NCI-H524 (cell line): ENCODE measurements at places on chromosomes 2 and 18.

DNA sequence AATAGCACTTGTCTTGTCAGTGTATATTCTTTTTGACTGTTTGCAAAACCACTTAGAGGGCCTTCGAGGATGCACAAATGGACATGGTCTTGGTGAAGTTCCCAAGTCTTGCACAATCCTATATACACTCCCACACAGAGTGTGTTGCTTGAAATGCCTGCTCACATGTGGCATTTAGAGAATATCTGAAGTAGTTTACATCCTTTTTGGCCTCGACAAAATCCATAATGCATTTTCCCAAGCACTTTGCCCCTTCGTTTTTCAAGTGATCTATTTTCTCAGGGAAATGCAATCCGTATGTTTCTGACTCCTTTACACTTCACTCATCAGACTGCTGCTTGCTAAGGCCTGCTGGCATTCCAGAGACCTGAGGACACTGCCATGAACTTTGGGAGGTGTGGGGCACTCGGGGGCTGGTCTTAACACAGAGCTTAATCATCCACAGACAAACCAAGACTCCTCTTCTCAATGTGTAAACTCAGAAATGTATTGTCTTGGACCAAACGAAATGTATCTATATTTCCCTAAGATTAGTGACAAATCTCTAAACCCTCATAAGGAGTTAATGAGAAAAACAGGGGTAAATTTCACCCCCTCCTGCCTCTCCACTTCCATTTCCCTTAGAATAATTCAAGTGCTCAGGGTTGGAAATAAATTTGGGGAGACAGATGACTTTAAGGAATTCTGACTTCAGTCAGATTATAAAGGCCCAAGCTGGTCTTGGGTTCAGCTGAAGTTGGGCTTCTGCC, 219.3 kb upstream of the APCDD1 start:
- DNase-seq: no peak

- no peak for DNase-seq
Observed at GRCh38 chr2:6644261-6644660, 221.4 kb downstream of the CMPK2 start.

- DNase-seq: no peak
Observed at GRCh38 chr2:236336575-236337464, 72.6 kb upstream of the ASB18 start.

- DNase-seq: no peak
Observed at GRCh38 chr18:79788734-79789085, 9.0 kb upstream of the KCNG2 start.

DNA sequence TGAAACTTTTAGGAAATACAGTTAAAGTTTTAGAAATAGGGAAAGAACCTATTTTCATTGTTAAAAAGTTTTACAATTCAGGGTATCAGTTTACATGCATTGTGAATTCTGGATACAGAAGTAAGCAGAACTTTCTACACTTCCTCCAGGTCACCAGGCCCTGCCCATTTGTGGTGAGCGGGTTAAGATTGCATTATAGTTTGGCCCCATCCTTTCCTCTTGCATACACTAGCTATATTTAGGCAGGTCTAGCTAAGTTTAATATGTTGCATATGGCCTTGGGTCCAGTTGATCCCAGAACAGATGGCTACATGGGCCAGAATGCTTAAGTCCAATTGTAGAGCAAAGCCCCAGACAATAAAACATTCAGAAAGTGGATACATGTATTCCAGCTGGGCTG, 4.8 kb downstream of the VWA3B start:
- no peak for DNase-seq

- DNase-seq: no peak
Observed at GRCh38 chr18:70578480-70578879, 289.6 kb downstream of the SOCS6 start.

GRCh38 chr18:49081511-49082155, 130.9 kb upstream of the SMAD7 start:
- DNase-seq: no peak

DNA sequence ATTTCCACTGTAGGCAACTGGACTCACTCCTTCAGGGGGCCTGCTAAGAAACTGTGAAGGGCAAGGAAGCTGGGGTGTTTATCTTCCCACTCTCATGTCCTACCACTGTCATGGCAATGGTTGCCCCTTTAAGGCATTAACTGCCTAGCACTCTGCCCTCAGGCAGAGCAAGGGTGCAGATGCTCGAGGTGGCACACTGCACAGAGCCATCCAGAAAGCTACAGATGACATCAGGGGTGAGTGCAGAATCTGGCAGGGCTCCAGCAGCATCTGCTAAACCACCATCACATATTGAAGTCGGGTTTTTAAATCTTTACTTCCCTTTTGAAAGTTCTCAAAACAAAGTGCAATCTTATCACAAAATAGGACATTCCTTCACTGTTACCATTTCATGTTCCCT, 75.4 kb downstream of the RAPGEF4 start:
- peak; percentile 15 for DNase-seq

DNA sequence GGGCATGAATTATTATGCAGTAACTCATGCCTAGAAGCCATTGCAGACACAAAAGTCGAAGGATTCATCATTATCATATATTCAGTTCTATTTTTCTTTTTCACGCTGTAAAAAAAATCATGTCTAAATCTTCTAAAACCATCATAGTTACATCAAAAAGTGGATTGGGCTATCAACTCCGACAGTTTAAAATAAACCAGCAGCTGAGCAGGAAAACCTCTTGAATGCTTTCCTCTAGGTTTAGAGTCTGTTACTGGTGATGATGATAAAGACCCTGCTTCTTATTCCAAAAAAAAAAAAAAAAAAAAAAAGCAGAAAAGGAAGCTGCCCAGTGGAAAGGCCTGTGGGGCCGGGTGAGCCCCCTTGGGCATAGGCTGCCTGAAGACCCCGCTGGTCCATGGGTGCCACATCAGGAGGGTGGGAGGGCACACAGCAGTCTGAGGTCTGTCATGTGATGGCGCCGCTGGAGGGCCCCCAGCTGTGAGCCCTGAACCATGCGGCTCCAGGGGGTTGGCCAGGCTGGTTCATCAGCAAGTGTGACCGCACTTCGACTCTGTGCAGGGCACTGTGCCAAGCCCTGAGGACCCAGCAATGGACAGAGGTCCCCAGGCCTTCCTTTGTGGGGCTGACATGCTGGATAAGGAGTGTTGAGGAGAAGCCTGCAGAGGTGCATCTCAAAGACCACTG, 199.6 kb downstream of the EIPR1 start:
- no peak for DNase-seq

DNA sequence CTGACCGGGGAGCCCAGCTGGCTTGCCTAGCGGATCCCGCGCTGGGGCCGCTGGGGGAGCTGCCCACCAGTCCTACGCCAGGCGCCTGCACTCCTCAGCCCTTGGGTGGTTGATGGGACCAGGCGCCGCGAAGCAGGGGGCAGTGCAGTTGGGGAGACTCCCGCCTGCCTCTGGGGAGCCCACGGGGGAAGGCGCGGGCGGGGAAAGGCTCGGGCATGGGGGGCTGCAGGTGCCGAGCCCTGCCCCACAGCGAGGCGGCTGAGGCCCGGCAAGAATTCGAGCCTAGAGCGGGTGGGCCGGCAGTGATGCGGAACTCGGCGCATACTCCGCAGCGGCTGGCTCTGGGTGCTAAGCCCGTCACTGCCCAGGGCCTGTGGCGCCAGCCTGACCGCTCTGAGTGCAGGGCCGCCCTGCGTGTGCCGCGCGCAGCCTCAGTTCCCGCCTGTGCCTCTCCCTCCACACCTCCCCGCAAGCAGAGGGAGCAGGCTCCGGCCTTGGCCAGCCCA, 249.1 kb upstream of the TEKT4 start:
- no peak for DNase-seq

DNA sequence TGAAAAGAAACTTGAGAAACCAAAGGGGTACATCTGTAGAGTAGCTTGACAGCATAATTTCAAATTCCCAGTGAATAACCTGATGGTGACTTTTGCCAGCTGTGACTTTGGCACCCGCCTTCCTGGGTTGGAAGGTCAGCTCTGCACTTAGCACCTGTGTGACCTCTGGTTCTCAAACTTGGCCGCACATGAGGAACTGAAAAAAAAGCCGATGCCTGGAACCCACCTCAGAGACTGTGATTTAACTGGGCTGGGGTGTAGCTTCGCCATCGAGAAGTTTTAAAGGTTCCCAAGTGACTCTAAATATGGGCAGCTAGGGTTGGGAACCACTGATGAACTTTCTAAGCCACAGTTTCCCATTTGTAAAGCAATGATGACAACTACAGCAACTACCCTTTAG, 6.5 kb downstream of the EFEMP1 start:
- DNase-seq: no peak

DNA sequence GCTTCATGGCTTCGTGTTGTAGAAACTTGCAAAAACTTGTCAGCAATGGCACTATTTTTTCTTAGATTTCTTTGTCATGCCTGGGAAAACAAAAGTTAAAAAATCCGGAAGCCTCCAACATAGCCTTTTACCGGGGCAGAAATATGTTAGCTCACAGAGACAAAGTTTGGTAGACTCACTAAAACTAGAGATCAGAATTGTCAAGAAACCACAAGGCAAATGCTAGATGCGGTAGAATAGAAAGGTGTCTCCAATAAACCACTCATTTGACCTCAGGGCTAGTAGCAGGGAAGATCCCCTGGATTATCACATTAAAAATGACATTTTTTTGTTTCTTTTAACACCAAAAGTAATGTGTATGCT, 405 bp downstream of the CASP10 start:
- DNase-seq: no peak

DNA sequence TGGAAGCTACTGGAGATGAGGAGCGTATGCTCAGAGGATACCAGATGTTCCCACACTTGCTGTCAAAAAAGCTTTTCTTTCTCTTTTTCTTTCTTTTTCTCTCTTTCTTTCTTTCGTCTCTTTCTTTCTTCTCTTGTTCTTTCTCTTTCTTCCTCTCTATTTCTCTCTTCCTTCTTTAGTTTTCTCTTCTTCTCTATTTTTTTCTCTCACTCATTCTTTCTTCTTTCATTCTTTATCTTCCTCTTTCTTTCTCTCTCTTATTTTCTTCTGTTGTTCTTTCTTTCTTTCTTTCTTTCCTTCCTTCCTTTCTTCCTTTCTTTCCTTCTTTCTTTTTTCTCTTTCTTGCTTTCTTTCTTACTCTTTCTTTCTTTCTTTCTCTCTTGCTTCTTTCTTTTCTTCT, 457.6 kb downstream of the CMPK2 start:
- no peak for DNase-seq

- DNase-seq: no peak
Observed at GRCh38 chr2:96970248-96970875, 16.0 kb downstream of the FAM178B start.

- no peak for DNase-seq
Observed at GRCh38 chr2:58035352-58035751, 11.3 kb upstream of the VRK2 start.

GRCh38 chr2:9247177-9247576, 40.6 kb downstream of the ASAP2 start:
- peak; percentile 98 for DNase-seq

DNA sequence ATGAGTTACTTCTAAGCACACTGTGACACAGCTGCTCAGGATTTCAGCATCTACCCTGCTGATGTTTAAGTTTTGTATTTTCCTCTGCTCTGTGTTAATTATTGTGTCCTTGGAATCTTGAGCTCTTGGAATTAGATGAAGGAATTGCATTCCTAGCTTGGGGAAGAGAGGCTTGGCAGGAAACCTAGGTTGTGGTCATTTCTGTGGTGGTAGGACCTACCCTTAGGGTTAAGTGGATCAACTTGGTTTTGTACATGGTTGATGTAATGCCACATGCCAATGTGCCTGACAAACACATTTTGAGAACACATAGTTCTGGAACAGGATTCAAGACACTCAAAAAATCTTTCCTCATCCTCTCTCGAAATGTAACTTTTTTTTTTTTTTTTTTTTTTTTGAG, 264.5 kb upstream of the MEX3C start:
- no peak for DNase-seq

DNA sequence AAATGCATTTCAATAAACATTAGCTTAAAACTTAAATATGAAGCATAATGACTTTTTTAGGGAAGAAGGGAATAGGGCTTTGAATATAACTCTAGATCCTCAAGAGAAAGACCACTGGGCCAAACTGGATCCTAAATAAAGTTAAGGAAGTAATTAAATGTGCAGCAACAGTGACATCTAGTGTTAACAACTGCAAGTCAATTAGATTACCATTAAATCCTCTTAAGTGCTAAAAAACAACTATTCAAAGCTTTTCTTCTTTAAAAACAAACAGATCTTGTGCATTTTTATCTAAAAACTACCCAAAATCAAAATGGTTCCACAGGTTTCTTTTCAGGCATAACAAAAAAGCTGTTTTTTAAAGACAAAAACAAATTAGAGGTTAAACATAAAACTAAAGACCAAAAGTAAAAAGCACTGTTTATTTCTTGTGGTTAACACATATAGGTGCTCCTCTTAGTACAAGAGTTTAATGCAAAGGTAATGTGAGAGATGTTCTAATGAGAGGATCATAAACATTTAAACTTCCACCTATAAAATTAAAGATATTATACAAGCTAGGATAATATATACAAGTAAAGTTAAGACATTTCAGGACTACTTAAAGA, 111.4 kb downstream of the THADA start:
- DNase-seq: peak; percentile 27

DNA sequence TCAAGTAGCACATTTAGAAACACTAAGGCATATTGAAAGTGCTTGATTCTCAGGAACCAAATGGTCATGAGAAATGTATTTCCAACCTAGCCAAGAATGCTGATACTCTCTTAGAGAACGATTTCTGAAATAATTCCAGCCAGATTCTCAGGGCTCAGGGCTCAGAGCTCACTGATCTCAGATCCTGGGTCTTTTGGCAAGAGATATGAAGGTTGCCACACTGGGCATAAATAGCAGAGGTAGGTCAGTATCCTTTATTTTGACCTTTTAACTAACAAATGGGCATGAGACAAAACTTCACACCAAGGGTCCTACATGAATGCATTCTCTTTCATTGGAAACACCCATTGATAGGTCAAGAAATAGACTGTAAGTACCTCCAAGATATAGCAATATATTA, 364.1 kb downstream of the ALK start:
- DNase-seq: no peak

DNA sequence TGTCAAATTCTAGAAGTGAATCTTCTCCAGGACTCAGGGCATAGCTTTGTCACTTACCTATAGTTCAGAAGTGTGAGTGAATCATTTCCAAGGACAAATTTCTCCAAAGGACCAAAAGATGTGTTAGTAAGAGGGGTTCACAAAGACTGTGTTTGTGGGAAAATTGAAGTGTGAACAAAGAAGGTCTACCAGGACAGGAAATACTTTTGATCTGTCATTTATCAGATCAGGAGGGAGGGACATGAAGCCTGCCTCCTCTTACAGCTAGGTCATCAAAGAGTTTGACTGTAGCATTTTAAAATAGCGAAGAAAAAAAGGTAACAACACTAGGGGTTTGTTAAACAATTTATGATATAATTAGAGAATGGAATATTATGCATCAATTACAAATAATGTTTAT, 2.0 kb upstream of the CD28 start:
- no peak for DNase-seq

DNA sequence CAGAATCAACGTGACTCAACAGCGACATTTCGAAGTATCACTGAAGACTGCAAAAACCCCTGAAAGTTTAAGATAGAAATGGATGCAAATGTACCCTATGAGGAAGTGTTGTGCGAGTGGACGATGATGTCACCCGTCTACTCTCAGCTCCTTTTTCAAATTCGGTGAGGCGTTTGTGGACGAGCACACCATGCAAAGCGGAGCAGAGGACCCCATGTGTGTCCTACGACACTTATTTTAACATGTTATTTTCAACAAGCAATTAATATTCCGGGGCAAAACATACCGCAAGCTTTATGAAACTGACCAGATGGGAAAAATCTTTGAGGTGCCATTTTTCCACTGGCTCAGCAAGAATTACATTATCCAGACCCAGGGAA, 2.0 kb downstream of the PXDN start:
- DNase-seq: no peak

GRCh38 chr2:24421668-24422067, 61.3 kb upstream of the ITSN2 start:
- peak; percentile 83 for DNase-seq

GRCh38 chr2:24174851-24175277, at the start of gene FAM228A:
TSS of gene FAM228A (plus strand) at chr2:24175053. CDS start at chr2:24175481, 428 bp downstream.
- DNase-seq: no peak
